ENCODE measurements at places on chromosomes 2 and 18.

- no peak for DNase-seq
Observed at GRCh38 chr2:84766791-84767190, 114.1 kb downstream of the TRABD2A start.

DNA sequence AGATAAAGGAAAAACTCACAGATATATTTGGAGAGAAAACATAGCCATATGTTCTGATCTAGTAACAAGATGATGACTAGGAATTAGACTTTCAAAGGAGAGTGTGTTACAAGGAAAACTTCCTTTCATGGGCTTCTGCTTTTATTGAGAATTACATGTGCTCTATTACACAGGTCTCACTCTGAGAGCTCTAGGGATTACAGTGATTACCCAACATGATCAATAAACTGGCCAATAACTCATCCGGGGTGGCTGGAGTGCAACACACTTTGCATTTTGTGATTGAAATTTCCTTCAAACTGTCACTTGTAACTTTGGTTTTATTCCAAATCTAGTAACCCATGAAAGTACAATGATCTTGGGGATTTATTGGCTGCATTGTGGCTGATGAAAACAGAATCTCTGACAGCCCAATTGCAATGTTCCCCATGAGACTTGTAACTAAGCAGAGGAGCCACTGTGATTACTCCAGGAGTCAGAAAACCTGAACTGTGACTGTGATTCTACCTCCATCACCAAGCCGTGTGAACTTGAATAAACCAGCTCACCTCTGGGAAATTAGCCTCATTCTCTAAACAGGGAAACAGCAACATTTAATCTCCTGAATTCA, 40.2 kb upstream of the LRRC30 start:
- no peak for DNase-seq

- no peak for DNase-seq
Observed at GRCh38 chr18:10381516-10381915, 72.9 kb upstream of the APCDD1 start.

- no peak for DNase-seq
Observed at GRCh38 chr2:26527726-26528585, 50.0 kb upstream of the OTOF start.

DNA sequence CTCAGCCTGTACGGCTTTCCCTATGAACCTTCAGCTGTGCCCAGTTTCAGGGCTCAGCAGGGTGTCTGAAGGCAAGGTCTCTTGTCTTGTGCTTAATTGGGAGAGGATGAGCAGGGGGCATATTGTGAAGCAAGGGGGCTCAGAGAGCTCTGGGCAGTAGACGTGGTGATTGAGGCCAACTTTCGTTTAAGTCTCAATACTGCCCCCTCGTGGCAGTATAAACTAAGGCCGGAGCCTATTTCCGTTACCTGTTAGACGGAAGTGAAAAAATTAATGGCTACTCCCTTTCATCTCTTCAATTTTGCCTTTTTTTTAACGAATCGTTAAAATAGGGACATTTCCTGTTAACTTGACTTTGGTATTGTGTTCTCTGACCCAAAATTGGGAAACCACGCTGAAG, 193.4 kb downstream of the TDRD15 start:
- DNase-seq: no peak

- no peak for DNase-seq
Observed at GRCh38 chr2:120754067-120754960, 18.6 kb downstream of the GLI2 start.

DNA sequence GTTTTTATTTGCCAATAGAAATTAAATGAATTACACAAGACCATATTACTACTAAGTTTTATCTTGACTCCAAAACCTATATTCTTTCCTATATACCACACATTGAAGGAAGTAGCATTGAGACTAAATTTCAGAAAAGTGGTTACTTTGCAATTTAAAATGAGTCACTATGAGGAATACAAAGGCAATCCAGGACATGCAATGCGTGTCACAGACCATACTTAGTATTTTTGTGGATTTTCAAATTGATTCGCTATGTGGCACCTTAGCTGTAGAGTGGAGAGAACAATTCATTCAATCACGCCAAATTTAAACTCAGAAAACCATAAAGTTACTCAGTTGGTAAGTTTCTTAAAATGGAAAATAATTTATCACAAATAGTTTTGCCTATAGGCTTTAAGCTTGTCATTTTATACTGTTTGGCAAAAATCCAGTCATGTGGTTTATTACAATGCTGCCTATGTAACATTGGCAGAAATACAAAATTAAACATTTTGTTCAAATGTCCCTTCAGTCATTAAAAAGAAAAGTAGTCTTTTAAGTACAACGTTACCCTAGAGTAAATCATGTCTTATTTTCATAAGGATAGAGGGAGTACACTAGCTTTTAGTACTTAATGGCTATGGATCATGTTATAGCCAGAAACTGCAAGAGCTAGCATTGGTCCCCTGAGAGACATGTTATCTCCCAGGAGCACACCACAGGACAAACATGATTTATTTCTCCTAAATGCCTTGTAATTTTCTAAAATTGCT, 222.8 kb upstream of the CDH7 start:
- no peak for DNase-seq

- no peak for DNase-seq
Observed at GRCh38 chr18:23126376-23127056, 8.8 kb upstream of the CABLES1 start.

DNA sequence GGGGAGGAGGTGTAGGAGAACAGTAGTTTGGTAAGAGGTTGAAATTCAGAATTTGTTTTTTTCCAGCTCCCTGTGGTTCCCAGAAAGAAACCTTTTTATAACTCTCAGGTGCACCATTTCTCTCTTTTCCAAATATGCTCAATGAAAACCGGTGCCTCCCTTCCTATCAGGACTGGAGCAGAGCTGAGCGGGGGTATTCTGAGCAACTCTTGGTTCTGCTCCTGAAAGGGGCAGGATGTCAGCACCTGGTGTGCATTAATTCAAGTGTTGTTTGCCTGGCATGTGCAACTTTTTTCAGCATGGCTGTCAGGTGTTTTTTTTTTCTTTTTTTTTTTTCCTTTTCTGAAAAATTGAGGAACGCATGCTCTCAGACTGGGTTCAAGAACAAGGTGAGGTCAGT, 74.1 kb downstream of the MAPK4 start:
- no peak for DNase-seq

GRCh38 chr18:23828426-23828825, 139.2 kb downstream of the LAMA3 start:
- DNase-seq: peak; percentile 47

- no peak for DNase-seq
Observed at GRCh38 chr2:120392923-120393322, 47.0 kb downstream of the INHBB start.

- DNase-seq: no peak
Observed at GRCh38 chr2:217179854-217180253, 320.0 kb upstream of the TNP1 start.

DNA sequence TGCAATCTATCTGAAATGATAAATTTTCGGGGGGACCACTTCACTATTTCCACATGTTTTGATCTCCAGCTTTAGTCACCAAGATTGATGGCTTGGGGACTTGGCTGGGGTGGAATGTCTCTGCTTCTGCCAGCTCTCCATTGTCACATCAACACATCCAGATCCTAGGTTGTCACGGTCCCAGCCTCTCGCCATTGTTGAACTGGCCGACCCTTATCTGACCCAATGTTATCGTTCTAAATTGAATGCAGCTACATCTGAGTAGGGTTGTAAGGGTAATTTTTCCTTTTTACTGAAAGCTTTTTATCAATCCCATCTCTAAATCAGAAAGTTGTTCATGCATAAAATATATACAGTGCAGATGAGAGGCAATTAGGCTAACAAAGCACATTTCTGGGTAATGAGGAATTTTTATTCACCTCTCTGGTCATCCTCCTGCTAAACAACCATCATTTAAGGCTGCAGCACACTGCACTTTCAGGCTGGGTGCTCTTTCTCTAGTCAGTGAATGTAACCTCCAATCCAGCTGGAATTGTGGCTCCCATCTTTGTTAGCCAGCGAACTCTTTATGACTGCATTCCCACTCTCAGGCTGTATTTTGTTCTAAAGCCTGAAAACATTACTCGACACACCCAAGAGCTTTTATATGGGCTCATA, 128.2 kb downstream of the COL4A4 start:
- no peak for DNase-seq

DNA sequence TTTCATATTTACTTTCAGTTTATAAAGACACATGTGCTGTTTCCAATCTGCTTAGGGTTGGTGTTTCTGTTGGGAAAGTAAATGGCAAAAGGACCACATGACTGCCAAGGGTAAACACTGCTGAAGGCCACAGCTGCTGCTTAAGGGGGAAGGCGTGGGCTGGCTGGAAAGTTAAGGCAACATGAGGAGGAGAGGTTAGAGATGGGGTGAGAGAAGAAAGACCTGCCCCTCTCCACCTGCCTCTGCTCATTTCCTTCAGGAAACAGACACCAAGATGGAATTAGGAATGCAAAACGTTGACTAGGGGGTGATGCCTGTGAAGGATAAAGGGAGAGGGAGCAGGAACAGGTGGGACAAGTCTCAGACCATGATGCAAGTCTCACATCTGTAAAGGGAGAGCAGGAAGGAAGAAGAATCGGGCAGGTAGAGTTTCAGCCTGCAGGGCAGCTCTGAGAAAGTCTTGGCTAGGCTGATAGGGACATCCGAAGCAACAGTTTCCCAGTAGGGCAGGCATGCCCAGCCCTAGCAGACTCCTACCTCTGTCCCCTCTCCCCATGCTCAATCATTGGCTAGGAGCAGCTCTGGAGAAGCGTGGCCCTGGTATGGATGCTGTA, 86.0 kb downstream of the CDC42EP3 start:
- DNase-seq: no peak

- DNase-seq: no peak
Observed at GRCh38 chr2:16973586-16974286, 308.1 kb upstream of the CYRIA start.

DNA sequence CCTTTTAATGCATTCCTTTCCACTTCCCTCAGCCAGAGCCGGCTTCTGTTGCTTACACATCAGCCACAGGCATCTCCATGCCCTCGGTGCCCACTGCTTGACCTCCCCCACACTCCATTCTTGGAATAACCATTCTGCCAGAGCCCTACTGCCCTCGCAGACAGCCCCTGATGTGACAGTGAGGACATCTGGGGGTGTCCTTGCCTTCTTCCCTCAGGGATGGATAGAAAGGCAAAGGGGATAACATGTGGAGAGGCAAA, 6.4 kb upstream of the NPPC start:
- DNase-seq: no peak

GRCh38 chr2:64400733-64401528, 53.0 kb upstream of the LGALSL start:
- DNase-seq: no peak

DNA sequence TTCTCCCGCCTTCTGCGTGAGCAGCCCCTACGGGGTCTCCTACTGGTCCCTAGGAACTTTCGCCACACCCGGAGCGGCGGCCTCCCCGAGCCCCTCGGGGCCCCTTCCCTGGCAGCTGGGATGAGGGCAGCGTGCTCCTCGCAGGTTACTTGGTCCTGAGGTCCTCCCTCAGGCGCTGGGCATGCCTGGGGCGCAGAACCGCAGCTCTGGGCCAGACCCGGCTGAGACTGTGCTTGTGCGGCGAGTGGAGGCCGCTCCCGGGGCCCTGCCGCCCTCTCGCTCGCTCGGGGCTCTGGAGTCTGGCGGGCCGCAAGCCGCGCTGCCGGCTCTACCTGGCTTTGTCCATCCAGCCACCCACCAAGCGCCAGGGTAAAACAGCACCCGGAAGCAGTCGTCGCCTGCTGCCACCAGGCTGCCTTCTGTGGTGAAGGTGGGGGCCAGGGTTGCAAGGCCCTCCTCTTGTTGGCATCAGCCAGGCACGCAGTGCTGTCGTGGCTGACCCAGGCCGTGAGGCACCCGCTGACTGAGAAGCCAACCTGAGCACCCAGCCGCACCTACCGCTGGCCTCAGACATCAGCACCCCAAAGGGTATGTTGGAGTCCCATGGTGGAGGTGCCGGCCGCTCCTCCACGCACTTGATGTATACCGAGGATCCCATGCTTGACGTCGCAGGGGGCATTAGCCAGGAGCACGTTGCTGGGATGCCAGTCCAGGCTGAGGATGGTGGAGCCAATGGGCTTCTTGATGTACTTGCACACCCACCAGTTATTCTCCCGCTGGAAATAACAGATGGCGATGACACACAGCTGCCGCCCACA, 46.1 kb upstream of the PTH2R start:
- DNase-seq: no peak

DNA sequence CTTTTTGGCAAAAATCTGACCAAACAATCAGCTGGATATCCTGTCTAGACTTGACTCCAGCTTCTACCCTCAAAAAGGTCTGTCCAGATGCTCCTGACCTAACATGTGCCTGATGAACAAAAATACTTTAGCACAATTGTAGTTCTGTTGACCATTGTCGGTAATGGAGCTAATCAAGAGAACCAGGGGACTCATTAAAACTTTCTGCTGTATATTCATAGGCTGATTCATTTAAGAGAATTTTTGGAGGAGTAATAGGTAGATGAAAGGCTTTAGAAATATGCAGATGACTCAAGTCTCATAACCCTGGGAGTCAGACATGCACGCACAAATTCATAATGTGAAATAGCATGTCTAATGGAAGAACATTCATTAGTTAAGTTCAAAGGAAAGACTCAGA, 514.2 kb downstream of the TXNL1 start:
- no peak for DNase-seq

- no peak for DNase-seq
Observed at GRCh38 chr2:16625201-16625729, 40.4 kb downstream of the CYRIA start.

GRCh38 chr2:228469721-228470120, 288.2 kb upstream of the SPHKAP start:
- DNase-seq: no peak

DNA sequence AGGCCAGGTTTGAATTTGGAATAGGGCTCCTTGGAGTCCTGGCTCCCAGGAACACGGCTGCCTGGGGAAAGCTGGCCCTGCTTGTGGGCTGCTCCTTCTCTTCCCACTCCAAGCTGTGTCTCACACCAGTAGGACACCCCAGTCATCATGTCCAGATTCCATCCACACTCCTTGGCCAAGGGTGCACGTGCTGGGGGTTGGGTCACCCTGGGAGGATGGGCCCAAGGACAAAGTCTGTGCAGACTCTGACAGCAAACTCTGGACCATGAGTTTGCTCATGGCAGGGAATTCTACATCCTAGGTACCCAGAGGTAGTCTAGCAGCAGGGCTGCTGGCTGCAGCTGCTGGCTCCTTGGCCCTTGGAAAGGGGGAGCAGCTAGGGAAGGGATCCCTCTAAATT, 102.4 kb upstream of the EPAS1 start:
- DNase-seq: no peak

GRCh38 chr2:231781798-231782726, 980 bp upstream of the PDE6D start:
- no peak for DNase-seq

DNA sequence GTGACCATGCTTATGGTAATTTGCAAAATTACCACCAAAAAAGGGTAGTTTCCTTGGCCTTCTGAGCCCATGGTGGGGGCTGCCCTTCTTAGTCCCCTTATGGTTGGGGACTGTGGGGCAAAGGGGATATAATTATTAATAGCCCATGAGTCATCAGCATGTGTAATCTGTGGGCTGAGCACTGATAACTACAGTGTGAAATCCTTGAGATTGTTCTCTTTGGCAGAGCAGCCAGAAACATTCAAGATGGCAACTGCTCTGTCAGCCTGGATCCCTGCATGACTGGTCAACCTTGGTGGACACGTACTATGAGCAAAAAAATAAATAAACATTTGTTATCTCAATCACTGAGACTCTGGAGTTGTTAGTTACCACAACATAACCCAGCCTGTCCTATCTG, 61.3 kb downstream of the MGAT4A start:
- DNase-seq: no peak

GRCh38 chr2:160258492-160258805, 58.4 kb upstream of the ITGB6 start:
- no peak for DNase-seq
